Daoy (cell line): ENCODE measurements at places on chromosomes 7 and 10.
A peak's percentile ranks its signal among the peaks of the same experiment; 100 is the strongest.

- DNase-seq, result no peak
Measured at GRCh38 chr7:1301054-1301881, 68.6 kb downstream of the UNCX start.

- DNase-seq, result peak; percentile 63
Measured at GRCh38 chr7:131745390-131746248, 189.2 kb upstream of the PODXL start.

- DNase-seq, result no peak
Measured at GRCh38 chr7:13702251-13702650, 287.2 kb downstream of the ETV1 start.

DNA sequence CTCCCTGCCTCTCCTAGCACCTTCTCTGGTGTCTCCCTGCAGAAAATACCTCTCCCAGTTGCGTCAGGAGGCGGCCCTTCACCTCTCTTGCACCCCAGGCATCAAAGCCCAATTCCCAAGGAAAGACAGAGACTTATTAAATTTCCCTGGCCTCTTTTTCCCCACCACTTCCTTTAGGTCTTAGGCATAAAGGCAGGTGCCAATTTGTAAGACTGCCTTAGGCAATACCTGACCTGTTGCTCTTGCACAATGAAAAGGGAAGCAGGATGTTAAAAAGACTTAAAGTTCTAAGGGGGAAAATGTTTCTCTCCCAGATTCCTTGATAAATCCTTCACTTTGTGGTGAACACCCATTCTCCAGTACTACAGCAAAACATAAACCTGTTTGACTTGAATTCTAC is 186.7 kb downstream of the SLC25A13 start:
- DNase-seq, result no peak

- DNase-seq, result no peak
Measured at GRCh38 chr10:63093227-63093626, 39.9 kb upstream of the NRBF2 start.

GRCh38 chr7:6286486-6286885 is 14.1 kb upstream of the CYTH3 start:
- DNase-seq, result no peak

DNA sequence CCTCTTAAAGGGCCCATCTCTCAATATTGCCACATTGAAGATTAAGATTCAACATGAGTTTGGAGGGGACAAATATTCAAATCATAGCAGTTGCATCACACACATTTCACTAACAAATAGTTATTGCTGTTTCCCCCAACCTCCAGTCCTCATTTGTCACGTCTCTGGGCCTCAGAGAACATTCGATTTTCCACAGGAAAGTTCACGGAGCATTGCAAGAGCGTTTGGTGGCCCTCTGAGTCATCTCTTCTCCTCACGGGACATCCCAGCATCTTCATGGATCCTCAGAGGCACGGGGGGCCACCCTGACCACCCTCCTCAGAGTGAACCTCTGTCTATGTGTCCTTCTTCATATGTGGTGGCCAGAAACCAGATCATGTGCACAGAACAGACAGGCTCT is 50.3 kb upstream of the CHST15 start:
- no peak for DNase-seq

DNA sequence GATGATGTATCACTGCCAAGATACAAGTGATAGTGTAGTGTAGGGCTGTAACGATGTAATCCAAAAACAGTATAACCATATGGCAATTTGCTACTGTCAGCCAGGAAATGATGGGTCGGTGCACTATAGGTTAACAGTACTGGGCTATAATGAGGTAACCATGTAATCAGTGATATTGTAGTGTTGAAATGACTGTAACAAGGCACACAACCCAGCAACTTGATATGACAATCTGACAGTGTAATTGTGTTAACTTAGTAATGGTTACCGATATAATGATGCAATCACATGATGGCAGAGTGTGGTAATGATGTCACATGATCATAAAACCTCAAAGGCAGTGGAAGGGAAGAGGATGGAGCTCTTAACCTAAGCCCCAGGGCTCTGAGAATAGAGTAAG is 73.8 kb upstream of the SLF2 start:
- no peak for DNase-seq

- no peak for DNase-seq
Measured at GRCh38 chr10:11698691-11699549, 43.3 kb upstream of the ECHDC3 start.

GRCh38 chr10:111390813-111391563 is 314.2 kb downstream of the ADRA2A start:
- DNase-seq, result no peak

GRCh38 chr7:19772841-19773760 is at the start of gene TMEM196:
TSS of gene TMEM196 (minus strand) at chr7:19773617. CDS start at chr7:19772696, 921 bp downstream.
- peak; percentile 68 for DNase-seq

- DNase-seq, result no peak
Measured at GRCh38 chr10:16787361-16787791, 29.8 kb downstream of the RSU1 start.

- DNase-seq, result no peak
Measured at GRCh38 chr10:96416643-96417042, 57.8 kb upstream of the OPALIN start.

- no peak for DNase-seq
Measured at GRCh38 chr10:98555021-98555619, 108.4 kb upstream of the HPS1 start.

- DNase-seq, result no peak
Measured at GRCh38 chr10:127892743-127893142, at the start of gene CLRN3. TSS of gene CLRN3 (minus strand) at chr10:127892941. CDS start at chr10:127892784, 157 bp downstream.

GRCh38 chr7:42981601-42982000 is 49.4 kb downstream of the MRPL32 start:
- DNase-seq, result no peak

- DNase-seq, result no peak
Measured at GRCh38 chr10:123916775-123917174, 25.2 kb upstream of the CPXM2 start.

DNA sequence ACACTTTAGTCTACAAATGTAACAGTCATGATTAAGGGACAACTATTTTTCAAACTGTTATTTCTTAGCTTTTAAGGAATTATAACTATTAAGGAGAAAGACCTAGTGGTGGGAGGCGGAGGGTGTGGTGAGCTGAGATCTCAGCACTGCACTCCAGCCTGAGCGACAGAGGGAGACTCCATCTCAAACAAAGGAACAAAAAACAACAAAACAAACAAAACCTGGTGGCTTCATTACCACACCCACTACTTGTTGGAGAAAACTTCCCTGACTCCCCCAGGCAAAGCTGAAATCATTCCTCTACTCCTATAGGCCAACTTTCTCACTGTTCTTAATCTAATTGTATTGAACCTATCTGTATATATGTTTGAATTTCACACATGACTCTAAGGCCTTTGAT is 3.2 kb downstream of the POLR1F start:
- DNase-seq, result no peak
